ENCODE measurements at places on chromosomes 13 and 19.

DNA sequence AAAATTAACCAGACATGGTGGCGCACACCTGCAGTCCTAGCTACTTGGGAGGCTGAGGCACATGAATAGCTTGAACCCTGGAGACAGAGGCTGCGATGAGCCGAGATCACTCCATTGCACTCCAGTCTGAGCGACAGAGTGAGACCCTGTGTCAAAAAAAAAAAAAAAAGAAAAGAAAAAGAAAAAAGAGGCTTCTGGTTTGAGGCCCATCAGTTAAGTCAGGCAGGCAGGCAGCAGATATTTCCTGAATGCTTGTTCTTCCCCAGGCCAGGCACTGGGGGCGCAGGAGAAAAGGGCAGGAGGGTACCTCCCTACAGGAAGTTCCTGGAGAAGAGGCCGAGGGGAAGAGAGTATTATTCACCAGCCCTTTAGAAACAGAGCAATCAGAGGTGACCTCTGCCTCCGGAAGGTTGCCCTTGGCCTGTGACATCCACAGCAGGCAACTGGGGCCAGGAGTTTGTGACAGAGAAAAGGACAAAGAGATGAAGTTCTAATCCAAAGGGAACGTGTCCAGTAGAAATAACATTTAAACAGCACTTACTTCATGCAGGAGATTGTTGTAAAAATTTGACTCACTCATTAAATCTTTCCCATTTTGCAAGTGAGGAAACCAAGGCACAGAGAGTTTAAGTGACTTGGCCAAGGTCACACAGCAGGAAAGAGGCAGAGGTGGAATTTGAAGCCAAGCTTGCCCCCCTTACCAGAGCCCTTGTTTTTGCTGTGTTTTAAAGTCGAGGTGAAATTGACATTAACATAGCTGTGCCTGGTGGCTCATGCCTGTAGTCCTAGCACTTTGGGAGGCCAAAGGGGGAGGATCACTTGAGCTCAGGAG is 4.3 kb upstream of the RLN3 start:
- DNase-seq: no peak

GRCh38 chr13:90951663-90952062 is 395.8 kb upstream of the MIR17HG start:
- no peak for DNase-seq

DNA sequence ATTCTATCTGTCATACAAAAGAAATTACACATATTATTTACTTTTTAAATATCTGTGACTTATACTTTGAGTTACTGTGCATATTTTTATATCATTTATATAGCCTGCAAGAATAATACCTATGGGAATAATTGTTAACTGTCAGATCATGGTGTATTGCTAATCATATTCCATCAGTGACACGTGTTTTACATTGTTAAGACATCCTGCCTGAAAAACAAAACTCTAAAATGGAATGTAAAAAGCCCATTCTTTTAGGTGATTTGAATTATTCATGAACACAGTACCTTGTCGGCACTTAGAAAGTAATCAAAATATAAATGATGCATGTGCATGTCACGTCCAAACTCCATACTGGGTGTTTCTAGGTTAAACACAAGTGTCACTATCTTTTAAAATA is 533.8 kb upstream of the PCDH9 start:
- no peak for DNase-seq

DNA sequence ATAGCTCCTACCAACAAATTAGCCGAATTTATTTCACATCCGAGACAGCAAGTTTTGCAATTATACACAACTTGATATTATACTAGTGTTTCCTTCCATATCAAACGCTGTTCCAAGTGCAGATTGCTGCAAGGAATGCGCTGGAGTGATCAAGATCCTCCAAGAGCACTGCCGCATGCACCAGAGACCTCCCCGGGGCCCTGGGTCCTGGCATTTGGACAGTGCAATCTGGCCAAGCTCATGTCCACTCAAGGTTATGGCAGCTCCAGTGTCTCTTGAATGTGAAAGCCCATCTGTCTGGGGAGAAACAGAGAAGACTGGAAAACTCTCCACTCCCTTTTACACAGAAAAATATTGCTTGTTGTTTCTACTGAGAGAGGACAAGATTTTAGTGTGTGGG is 111.9 kb downstream of the HSPH1 start:
- DNase-seq: no peak

- no peak for DNase-seq
Observed at GRCh38 chr13:40351537-40352379, 314.7 kb downstream of the FOXO1 start.

DNA sequence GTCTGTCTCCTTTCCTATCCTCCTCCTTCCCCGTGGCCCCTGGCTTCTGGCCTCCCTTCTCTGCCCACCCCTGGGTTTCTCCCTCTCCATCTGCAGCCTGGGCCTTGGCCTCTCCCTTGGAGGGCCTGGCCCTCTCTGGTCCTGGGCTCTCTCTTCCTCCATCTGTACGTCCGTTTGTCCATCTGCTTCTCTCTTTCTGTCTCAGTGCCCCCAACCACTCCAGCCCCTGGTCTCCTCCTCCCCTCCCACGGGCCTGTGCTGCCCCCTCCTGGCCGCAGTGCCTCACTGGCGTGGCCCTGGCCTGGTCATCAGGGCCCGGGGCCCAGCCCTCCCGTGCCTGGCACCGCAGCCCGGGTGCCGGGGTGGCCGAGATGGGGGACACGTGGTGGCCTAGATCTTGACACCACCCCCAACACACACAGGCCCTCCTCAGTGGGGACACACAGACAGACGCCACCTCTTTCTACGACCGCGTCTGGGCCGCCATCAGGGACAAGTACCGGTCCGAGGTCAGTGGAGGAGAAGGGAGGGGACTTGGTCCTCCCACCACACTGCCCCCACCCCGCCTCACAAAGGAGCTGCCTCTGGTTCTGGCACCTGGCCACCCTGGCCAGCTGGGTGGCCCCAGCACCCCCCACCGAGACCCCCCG is 11.3 kb downstream of the PRKCSH start:
- peak; percentile 92 for DNase-seq

- DNase-seq: no peak
Observed at GRCh38 chr13:30776661-30777060, 41.3 kb downstream of the ALOX5AP start.

DNA sequence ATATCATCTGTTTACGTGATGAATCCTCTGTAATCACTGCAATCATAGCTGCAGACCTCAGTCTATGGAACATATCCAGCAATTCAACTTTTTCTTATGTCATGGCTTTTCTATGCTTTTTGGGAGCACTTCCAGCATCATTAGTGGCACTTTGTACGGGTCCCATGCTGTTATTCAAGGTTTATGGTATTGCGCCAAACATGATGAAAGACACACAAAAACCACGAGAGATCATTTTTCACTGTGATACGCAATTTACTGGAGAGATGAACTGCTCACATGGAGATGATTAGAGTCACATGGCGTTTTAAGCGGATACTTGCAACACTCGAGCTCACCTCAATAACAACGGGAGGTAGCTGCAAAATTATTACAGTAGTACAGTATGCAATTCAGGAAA is 2101.7 kb upstream of the PCDH20 start:
- DNase-seq: no peak

GRCh38 chr19:33947265-33947964 is 150.7 kb downstream of the KCTD15 start:
- DNase-seq: no peak

- DNase-seq: no peak
Observed at GRCh38 chr13:30802501-30802900, 67.2 kb downstream of the ALOX5AP start.

DNA sequence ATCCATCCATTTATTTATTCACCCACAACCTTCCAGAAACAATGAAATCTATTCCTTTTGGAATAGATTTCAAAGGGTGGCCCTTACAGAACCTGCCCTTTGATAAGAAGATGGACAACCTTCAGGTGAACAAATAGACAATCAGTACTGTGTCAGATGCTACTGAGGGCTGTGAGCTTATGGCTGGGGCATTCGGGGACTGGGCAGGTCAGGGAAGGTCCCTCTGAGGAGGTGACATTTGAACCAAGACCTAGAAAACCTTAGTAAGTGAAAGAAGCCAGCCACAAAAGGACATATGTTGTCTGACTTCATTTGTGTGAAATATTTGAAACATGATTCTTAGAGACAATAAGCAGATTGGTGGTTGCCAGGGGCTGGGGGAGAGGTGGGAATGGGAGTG is 15.7 kb downstream of the ACTL9 start:
- no peak for DNase-seq

DNA sequence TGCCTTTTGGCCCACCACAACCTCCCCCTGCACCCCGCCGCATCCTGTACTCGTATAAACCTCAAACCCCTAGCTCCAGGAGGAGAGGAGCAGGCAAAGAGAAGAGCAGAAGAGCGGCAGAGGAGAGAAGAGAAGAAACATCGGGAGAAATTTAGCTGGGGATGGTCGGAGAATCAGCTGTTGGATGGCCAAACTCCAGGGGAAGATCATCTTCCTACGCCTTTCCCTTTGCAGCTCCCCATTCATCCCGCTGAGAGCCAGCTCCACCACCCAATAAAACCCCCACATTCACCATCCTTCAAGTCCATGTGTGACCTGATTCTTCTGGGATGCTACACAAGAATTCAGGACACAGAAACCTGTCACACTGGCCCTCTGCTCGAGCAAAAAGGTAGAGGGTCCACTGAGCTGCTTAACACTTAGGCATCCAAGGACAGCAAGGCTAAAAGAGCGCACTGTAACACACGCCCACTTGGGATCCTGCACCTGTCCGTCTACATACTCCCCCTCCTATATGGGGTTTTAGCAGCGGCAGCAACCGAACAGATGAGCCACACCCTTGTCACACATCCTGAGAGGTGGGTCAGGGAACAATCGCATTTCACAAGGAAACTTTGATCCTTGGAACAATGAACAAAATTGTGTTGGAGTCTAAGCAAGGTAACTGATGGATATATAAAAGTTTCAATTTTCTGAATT is 51.6 kb upstream of the MIR17HG start:
- DNase-seq: no peak

DNA sequence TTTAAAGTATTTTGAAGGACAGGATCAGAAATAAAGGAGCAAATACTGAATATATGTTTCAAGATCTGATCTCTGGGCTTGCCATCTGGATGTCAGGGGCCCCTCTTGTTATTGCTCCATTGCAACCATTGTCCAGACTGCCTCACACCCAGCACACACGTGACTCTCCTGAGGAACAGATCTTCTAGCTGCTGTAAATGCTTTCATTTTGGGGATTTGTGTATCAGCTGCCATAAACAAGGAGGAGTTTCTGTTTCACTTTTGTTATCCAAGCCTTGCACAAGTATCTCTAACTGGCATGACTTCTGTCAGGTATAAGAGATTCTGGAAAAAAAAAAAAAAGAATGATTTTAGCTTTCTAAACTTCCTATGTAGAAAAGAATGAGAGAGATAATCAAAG is 1624.1 kb upstream of the PRR20A start:
- no peak for DNase-seq

- DNase-seq: no peak
Observed at GRCh38 chr19:55597501-55597921, 1.8 kb downstream of the FIZ1 start.

- no peak for DNase-seq
Observed at GRCh38 chr19:29858000-29858596, 46.3 kb downstream of the CCNE1 start.

- no peak for DNase-seq
Observed at GRCh38 chr13:111975539-111976473, 91.1 kb upstream of the SOX1 start.

DNA sequence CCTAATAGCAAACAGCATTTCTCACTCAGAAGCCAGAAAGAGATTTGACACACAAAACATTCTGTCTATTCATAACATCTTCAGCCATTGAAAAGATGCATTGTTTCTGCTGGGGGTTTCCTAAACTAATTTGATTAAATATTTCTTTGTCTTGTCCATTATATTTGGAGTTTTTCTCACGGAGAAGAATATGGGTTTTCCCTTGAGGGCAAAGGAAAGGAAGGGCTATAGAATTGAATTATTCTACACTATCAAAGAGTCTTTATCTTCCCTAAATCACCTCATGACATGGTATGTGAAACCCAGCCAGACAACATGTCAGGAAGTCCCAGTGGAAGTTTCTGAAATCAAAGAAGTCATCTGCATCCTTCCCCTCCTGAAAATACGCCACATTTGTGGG is 186.4 kb downstream of the SHISA2 start:
- DNase-seq: no peak

GRCh38 chr13:33542309-33543088 is 256.9 kb upstream of the STARD13 start:
- DNase-seq: peak; percentile 98

- DNase-seq: no peak
Observed at GRCh38 chr19:14381689-14382474, 638 bp downstream of the ADGRE5 start.
